T-cell (primary cell): ENCODE measurements at places on chromosomes 7 and 10. TPM values are rescaled to one million over a fixed set of nuclear protein-coding genes. Genes with fewer than 3 reads are reported as not detected.

- no peak for DNase-seq
Observed at GRCh38 chr10:106440767-106441166, 723.7 kb downstream of the SORCS1 start.

DNA sequence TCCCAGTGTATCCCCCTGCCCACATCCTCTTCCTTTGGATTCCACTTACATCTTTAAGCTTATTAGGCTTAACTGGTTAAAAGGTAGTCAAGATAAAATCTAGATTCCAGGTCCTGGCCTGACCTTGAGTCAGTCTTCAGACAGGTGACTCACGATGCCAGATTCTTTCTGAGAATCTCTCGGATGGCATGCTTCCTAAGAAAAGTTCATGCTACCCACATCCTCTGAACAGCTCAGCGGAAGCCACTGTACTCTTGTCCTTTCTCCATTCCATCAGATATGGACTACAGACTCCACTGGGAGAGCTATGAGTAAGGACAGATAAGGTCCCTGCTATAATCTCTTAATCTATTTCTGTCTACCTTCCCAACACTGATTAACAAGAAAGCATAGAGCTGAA lies 43.4 kb downstream of the DNMBP start:
- DNase-seq: no peak

GRCh38 chr10:100315615-100316014 lies 14.4 kb downstream of the PKD2L1 start:
- no peak for DNase-seq

DNA sequence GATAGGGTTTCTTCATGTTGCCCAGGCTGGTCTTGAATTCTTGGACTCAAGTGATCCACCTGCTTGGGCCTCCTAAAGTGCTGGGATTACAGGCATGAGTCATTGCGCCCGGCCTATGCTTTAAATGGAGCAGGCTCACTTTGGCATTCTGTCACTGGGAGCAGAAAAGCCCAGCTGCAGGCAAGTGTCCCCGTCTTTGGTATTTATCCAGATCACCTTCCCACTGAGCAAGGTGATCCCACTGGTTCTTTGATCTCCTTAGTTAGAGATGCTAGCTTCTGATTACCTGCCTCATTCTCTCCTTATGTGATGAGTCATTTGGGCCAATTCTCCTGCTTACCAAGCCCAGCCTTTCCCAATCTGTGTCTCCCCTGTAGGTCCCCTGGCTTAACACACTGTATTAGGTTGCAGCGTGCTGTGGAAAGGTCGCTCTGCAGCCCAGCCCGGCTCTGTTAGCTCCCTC lies 39.3 kb downstream of the SPDYE5 start:
- DNase-seq: no peak

DNA sequence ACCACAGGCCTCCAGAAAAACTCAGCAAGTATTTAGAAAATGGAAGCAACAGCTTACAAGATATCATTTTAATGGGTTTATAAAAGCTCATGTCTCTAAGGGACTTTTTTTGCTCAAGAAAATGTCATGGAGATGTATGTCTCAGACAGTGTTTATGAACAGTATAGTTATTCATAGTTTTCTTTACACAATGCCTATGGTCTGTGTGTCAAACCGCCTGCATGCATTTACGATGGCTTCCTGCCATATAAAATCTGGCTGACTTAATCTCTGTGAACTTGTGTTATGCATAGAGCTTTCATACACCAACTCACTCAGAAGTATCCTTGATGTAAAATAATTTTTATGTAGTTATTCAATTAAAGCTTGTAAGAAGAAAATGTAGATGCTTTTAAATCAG lies 1314.2 kb upstream of the LRRTM3 start:
- no peak for DNase-seq

DNA sequence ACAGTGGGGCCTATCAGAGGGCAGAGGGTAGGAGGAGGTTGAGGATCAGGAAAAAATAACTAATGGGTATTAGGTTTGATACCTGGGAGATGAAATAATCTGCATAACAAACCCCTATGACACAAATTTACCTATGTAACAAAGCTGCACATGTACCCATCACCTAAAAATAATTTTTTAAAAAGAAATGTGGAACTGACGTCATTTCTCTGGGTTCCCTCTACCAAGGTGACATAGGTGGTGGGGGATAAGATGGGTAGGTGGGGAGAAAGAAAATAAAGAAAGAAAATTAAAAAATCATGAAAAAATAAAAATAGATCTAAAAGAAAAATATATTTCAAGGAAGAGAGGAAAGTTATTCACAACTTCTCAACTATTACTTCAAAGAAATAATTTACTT lies 153.1 kb upstream of the SORCS1 start:
- no peak for DNase-seq

GRCh38 chr10:108544500-108545120 lies 1378.7 kb downstream of the XPNPEP1 start:
- DNase-seq: no peak

GRCh38 chr10:79323602-79324001 lies 23.7 kb upstream of the PPIF start:
- no peak for DNase-seq

The ADGRA1 gene
- not detected for total RNA-seq

- DNase-seq: no peak
Observed at GRCh38 chr10:72027498-72027897, 60.9 kb downstream of the SPOCK2 start.

The VWA2 gene
- not detected for total RNA-seq

DNA sequence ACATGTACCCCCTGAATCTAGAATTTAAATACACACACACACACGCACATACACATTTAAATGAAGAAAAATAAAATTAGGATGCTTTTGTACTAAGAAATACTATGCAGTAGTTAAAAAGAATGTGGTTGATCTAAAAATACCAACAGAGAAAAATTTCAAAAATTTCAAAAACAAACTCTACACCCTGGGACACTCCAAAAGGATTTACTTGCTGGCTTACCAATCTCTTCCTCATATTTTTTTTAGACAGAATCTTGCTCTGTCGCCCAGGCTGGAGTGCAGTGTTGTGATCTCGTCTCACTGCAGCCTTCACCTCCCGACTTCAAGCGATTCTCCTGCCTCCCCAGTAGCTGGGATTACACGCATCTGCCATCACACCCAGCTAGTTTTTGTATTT lies 80.9 kb downstream of the HIP1 start:
- no peak for DNase-seq

DNA sequence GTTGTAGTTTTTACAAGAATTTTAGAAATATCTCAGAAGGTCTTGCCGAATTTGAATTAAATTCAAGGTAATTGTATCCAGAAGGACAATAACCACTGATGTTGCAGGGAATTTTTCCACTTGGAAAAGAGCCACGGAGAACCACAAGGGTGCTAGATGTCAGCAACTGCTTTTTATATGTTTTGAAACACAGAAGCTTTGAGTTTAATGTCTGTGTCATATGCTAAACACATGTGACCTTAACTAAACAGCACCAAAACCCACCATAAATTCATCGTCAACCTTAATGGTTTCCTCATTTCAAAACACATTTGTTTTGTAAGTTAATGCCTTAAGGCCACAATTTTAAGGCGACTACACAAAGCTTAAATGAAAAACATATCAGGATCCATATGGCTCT lies 106.9 kb downstream of the COL28A1 start:
- DNase-seq: no peak

DNA sequence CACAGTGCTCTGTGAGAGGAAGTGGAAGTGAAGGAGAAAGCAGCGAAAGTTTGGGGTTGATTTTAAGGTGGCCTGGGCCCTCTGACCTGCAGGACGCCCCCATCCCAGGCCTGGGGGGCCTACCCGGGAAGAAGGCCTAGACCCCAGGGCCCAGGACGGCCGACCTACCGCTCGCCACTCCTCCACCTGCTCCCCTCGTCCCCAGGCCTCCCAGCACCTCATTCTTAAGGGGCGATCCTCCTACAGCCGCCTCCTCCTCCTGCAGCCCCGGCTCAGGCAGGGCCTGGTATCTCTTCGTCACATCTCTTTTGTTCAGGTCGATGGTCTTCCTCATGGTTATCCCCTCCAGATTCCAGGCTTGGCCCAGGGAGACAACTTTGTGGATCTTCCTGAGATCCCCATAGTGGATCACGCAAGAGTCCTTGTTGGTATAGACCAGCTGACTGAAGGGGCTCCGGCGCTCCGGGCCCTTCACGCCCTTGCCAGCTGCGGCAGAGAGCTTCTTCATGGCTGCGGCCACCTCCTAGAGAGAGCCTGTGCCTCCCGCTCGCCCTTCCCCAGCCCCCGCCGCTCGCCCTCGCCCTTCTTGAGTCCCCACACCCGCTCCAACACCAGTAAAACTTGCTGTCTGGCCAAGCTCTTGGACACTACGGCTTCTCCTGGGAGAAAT lies 117.5 kb downstream of the OR13A1 start:
- no peak for DNase-seq

The NDUFB8 gene
- 138 TPM for total RNA-seq

- no peak for DNase-seq
Observed at GRCh38 chr10:118557946-118558345, 37.5 kb downstream of the PRLHR start.

DNA sequence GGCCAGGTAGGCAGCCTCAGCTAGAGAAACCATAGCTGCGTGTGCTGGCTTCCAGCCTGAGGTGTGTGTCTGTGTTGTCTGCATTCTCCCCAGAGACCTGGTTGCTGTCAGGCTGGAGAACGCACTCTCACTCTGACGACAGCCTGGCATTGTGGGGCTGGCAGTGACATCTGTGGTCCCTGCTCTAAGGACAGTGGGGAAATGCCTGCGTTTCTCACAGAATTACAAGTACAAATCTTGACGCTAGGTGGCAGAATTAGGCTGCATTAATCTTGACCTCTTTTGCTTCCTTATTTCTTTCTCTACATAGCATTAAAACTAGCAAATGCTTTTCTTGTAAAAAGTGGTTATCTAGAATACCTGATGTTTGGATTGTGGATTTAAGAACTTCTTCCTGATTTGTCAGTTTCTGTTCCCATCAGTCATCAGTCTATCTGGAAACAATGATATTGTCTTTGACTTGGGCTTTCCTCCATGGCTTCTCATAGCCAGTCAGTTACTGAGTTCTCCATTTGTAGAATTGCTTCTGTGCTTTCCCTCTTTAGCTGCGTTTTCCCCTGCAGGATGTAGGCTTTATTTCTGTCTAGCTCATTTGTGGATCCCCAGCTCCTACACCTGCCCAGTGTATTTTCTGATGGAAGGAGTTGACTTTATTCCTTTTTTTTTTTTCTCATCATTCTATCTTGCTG lies 86.0 kb downstream of the FANK1 start:
- DNase-seq: no peak

GRCh38 chr10:76453997-76454396 lies 1022.6 kb downstream of the LRMDA start:
- DNase-seq: no peak

The VSTM4 gene
- total RNA-seq: 0.19 TPM

DNA sequence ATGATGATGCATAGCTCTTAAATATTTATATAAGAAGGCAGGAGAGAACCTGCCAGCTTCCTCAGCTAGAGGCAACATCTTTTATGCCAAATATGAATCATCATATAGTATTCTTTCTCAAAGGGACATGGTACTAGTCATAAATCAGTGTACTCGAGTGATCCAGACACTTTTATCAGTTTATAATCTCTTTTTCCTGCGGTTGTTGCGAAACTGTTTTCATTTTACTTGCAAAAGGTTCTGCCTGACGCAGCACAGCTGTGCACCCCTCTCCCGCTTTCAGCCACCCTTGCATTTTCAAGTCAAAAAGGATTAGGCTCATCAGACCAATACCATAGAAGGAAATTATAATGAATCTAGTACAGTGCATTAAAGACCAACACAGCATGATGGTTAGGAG lies 332.3 kb upstream of the PRKCQ start:
- no peak for DNase-seq

DNA sequence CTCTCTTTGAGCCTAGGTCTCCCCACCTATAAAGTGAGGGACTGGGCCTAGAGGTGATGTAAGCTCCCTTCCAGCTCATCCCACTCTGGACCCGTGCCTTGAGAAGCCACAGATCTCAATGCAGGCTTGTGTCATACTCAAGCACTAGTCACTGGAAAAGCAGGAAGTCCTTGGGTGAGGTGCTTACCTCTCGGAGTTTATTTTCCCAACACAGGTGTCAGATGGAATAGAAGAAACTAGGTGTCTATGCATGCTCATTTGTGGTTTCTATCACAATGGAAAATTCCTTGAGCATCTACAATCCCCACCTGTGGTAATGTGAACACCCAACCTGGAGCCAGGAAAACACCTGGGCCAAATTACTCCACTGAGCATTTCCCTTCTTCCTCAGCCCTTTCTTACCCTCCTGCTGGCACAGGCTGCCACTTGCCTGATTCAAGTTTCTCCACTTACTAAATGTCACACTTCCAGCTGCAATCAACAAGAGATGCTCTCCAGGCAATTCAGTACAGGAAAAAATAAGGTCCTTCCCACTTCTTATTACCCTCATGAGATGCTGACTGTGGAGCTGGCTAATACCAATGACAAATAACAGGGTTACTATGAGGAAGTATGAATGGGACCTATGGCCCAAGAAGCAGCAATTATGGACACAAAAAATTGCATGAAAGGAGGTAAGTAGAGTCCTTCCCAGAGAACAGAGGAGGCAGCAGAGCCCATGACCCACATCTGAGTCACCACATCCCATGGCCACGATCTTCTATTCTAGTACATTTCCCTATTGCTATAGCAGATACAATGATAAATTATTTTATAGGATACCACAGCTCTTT lies 13.1 kb downstream of the LSM5 start:
- DNase-seq: no peak
